ENCODE measurements at places on chromosomes 13 and 19.

- DNase-seq: no peak
Measured at GRCh38 chr19:36081385-36081784, 26.7 kb downstream of the WDR62 start.

- DNase-seq: no peak
Measured at GRCh38 chr13:97386801-97387484, 47.0 kb upstream of the RAP2A start.

DNA sequence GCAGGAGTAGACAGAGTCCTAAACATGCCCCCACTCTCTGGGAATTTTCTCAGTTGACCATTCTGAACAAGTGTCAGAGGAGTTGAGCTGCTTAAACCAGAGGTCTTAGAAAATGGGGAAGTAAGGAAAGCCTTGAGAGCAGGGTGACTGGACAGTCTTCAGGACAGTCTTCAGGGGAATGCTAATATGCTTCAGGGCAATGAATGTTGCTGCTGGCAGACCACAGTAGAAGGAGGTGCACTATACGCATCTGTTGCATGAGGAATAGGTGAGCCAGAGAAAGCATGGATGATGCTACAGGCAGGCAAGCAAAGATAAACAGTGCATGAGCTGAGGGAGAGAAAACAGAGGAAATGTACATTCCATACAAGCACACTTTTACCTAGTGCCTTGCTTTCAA lies 196.6 kb upstream of the GPR12 start:
- DNase-seq: no peak

DNA sequence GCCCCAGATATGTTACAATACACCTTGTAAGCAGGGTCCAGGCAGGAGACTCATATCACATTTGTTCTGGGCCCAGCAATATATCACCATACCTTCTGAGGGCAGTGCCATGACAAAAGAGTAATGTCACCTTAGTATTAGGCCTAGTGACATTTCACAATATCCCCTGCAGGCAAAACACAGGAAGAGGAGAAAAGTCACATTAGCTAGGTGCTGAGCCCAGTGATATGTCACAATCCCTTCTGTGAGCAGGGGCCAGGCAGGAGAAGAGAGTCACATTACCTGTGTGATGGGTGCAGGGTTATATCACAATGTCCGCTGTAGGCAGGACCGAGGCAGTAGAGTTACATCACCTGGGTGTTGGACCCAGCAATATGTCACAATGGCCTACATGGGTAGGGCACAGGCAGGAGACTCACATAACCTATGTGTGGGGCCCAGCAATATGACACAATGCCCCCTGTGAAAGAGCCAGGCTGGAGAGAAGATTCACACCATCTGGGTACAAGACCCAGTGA lies 12.4 kb upstream of the ZNF91 start:
- DNase-seq: no peak

DNA sequence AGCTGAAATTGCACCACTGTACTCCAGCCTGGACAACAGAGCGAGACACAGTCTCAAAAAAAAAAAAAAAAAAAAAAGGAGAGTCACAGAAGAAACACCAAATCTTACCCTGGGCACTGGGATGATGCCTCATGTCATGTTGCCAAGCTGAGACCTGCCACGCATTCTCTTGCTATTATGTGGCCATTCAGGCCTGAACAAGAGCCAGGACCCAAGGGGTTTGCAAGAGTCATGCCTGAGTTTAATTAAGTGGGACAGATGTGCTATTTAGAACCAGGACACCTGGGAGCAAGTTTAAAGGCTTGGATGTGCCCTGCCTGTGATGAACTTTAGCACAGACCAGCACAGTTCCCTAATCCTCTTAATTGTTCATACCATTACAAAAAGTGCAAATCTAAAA lies 9.8 kb downstream of the PNMA8A start:
- DNase-seq: no peak

DNA sequence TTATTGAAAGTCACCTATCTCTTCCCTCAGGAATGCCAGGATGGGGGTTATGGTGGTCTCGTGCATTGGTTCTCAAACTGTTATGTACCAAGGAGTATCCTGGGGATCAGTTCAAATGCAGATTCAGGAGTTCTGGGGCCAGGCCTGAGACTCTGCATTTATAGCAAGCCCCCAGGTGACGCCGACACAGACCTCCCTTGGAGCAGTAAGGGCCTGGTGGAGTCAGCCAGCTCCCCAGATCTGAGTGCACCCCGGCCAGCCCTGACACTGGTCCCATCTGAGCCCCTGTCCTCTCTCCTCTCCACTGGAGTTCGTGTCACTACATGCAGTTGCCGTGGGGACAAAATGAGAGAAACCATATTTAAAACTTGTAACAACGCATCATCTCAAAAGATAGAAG lies 112.9 kb downstream of the COL4A2 start:
- no peak for DNase-seq

- DNase-seq: no peak
Measured at GRCh38 chr13:87788363-87788762, 117.2 kb downstream of the SLITRK5 start.

GRCh38 chr19:5697890-5698634 lies 8.0 kb downstream of the RPL36 start:
- DNase-seq: no peak

DNA sequence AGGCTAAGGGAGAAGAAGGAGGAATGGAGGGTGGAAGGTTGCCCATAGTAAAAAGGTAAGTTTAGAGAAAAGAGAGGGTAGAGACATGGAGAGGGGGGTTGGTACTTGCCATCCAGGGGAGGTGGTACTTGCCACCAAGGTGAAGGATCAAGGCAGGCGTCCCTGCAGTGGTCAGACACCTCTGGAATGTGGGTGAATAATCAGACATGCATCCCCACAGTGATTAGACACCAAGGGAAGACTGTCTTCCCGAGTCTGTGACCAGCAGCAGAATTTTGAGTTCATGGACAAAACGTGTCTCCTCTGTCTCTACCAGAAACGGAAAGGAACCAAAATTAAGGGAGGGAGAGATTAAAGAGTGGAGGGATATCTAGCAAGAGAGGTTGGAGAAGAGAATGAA lies 27.1 kb upstream of the IGFL1 start:
- DNase-seq: no peak

GRCh38 chr13:73079359-73079758 lies 20.6 kb downstream of the KLF5 start:
- no peak for DNase-seq

DNA sequence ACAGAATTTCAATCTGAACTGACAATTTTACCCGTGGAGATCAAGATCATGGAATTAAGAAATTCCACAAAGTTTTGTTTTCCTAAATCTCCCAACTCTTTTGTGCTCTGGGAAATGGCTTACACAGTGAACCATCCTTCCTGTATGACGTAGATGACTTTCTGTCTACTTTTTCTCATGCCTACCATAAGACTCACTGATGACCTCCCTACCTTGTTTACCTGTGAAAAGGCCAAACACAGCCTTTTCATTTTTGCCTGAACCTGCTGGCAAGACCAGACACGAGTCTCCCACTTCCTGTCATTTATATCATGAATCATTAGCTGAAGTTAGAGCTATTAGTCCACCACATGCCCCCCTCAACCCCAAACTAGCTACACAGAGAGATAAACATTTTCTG lies 4.6 kb upstream of the KBTBD6 start:
- DNase-seq: no peak

DNA sequence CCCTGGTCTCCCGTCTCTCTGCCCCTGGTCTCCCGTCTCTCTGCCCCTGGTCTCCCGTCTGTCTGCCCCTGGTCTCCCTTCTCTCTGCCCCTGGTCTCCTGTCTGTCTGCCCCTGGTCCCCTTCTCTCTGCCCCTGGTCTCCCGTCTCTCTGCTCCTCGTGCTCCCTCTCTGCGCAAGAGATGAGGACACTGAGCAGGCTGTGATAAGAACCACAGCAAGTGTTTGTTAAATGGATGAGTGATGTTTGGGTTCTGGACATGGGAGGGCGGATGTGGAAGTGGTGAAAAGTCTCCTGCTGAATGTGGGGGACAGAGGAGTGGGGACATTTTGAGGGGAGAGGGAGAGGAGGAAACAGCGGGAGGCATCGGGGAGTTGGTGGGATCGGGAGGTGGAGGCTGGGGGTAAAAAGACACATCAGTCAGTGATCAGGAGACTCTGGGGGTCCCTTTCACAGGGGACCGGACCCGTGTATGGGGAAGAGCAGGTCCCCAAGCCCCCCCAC lies 8.0 kb downstream of the NPAS1 start:
- no peak for DNase-seq

GRCh38 chr13:106083620-106084350 lies 451.7 kb downstream of the EFNB2 start:
- DNase-seq: no peak

- DNase-seq: no peak
Measured at GRCh38 chr19:39082745-39083598, 1.2 kb upstream of the ACP7 start.

GRCh38 chr13:51759240-51759639 lies 44.7 kb downstream of the DHRS12 start:
- no peak for DNase-seq

DNA sequence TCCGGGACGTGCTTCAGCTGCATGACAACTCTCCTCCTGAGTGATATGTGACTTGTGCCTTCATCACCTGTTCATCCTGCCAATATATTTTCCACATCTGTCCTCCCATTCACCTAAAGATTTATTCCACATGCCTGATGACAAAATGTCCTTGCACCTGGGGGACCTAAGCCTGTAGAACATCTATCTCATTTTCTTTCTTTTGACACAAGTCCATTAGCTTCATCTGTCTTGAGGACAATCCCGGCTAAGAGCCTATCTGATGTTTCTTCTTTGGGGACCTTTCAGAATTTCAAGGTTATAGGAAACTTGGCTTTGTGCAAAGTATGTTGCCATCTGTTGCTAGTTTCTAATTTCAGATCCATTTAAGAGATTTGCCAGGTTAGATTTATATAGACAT lies 41.1 kb downstream of the ITGBL1 start:
- DNase-seq: no peak

- no peak for DNase-seq
Measured at GRCh38 chr13:39822437-39822836, 167.0 kb downstream of the COG6 start.

DNA sequence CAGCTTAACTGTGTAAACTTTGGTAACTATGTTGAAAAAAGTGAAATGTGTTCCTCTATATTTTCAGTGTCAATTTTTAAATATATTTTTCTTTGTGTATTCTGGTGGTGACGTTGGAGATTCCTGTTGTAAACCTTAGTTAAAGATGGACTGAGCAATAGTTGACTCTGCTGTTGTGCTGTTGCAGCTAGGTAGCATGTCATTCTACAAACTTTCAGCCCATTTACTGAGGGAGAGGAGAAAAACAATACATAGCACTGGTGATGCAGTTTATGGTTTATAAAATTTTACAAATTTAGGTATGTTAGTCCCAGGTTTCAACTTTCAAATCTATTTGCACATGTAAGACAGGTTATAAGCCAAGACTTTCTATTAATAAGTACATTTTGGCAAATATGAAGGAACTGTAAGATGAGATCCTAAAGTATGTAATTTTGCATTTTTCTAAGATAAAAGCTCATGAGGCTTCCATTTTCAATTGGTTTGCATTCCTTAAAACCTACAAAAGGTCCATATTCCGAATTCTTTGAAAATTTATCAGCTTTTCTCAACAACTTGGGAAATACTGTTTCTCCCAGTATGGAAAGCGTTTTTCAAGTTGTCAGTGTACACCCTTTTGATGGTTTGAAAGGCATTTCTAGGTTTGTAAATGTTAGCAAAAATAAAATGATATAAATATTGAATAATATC lies 1.5 kb downstream of the NDFIP2 start:
- DNase-seq: no peak

DNA sequence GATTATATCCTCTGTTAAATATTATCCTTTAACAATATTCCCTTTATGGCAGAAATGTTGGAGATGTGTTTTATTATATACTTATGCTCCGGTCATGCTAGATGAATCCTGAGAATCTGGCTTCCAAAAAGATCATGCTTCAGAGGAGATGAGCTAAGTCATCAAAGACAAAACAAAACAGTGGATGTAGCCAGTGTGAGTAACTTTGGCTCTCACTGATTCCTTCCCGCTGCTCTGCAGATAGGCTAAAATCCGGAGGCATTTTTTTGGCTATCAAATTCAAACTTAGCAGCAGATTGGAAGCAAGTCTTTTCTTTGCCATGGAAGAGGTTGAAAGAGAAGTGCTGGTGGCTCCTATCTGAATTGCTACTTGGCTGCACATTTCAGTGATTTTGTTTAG lies 295.9 kb downstream of the GPC6 start:
- no peak for DNase-seq

GRCh38 chr13:95030821-95031343 lies 270.4 kb downstream of the ABCC4 start:
- DNase-seq: no peak

GRCh38 chr13:97976610-97977521 lies 23.4 kb downstream of the IPO5 start:
- DNase-seq: no peak

- DNase-seq: no peak
Measured at GRCh38 chr13:46008631-46009030, 43.9 kb downstream of the ZC3H13 start.

DNA sequence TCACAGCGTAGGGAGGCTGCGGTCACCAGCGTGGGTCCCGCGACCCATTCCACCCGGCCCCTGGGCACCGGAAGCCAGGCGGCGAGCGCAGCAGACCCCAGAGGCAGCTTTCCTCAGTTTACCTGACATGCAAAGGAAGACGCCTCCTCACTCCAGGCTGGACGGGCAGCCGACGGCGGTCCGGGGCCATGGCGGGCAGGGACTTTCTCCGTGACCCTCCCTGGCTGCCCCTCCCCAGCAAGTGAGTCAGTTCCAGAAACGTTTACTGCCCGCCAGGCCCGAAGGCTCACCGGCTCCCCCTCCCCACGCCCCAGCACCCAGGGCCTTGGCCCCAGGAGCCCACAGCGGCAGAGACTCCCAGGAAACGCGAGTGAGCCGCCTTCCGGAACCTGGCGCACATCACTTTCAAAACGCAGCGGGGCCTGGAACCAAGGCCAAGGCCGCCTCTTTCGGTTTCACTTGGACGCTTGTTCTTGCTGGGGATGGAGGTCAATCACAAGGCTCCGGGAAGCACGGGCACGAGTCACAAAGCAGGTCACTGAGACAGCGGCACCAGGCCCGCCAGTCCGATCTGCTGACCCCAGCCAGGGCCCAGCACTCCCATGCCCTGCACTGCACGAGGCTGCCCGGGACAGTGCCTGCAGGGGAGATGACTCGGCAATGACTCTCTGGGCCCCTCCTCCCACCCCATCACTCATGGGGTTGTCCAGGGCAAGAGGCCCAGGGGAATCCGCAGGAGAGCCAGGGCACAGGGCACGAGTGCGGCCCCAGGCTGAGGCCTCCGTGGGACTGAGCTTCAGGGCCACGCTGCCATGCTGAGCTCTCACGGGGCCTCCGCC lies 5.3 kb downstream of the SBNO2 start:
- no peak for DNase-seq

DNA sequence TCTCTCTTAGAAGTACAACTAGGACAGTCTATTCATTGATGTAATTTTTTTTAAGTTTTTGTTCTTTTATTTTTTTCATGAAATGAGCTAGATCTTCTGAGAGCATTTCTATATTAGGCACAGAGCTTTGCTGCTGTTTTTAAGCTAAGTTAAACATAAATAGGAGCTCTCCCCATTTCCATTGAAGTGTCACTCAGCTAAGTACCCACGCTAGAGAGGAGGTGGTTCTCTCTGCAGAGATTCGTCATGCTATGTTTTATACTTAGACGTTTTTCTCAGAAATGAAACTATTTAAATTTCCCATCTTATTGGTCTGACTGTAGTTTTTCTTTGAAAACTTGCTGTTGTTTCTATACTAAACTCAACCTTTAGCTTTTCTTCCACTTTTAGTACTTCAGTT lies 271.5 kb downstream of the PCDH9 start:
- DNase-seq: no peak

- DNase-seq: no peak
Measured at GRCh38 chr19:4449022-4449638, 8.5 kb downstream of the UBXN6 start.

Data from D721Med (cell line).